ENCODE measurements at places on chromosomes 5 and 9. TPM values are rescaled to one million over a fixed set of nuclear protein-coding genes. Genes with fewer than 3 reads are reported as not detected.
A peak's percentile ranks its signal among the peaks of the same experiment; 100 is the strongest.

DNA sequence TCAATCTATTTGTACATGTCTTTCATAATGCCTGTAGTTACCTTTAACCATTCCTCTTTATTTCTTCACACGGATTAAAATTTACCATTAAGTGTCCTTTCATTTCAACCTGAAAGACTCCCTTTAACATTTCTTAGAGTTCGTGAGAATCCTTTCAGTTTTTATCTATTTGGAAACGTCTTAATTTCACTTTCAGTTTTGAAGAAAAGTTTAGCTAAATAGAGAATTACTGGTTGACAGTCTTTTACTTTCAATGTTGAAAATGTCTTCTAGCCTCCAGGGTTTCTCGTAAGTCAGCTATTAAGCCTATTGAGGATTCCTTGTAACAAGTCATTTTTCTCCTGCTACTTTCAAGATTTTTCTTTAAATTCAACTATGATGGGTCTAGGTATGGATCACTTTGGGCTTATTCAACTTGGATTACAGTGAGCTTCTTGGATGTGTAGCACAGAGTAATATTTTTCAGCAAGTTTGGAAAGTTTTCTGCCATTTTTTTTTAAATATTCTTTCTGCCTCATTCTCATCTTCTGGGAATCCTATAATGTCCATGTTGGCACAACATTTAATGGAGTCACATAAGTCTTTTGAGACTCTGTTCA lies 48.5 kb downstream of the RFX3 start:
- H3K27ac ChIP-seq = peak overlapping the region; percentile 95
- peaks cover 74% of the 10 kb centered on the region for H3K4me1 ChIP-seq
- H3K4me3 ChIP-seq = peak overlapping the region; percentile 74
- no peaks in the 10 kb centered on the region for H3K27me3 ChIP-seq
- peaks cover 29% of the 10 kb centered on the region for H3K36me3 ChIP-seq

GRCh38 chr9:447230-448025 lies 232.8 kb downstream of the DOCK8 start:
- H3K27me3 ChIP-seq = no peaks in the 10 kb centered on the region
- H3K4me3 ChIP-seq = no peak overlapping the region
- peaks cover 55% of the 10 kb centered on the region for H3K36me3 ChIP-seq
- peak overlapping the region; percentile 65 for H3K27ac ChIP-seq
- peak; percentile 83 for DNase-seq

Gene PIP5K1B
- 1.6 TPM for total RNA-seq

DNA sequence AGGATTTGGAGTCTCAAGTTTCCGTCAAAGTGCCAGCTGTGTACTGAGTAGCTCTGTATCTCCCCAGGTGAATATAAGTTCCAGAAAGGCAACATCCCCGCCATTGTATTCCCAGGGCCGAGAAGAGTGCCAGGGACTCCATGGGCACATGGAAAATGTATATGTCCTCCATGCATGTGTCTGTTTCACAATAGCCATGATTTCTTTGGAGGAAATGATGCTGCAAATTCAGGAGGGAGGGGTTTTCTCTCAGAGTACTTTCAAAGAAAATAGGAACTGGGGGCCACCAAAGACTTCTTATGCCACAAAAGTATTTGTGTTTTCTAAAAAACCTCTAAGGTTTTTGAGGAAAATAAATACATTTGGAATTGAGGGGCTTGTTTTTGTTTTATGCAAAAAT lies 524.6 kb downstream of the BNC2 start:
- H3K27ac ChIP-seq = no peak overlapping the region
- H3K36me3 ChIP-seq = no peaks in the 10 kb centered on the region
- no peaks in the 10 kb centered on the region for H3K27me3 ChIP-seq
- DNase-seq = no peak

- no peak overlapping the region for H3K27ac ChIP-seq
- peaks cover 14% of the 10 kb centered on the region for H3K27me3 ChIP-seq
- no peak for DNase-seq
- H3K4me1 ChIP-seq = no peaks in the 10 kb centered on the region
- H3K4me3 ChIP-seq = no peak overlapping the region
- no peaks in the 10 kb centered on the region for H3K36me3 ChIP-seq
These were observed 97.2 kb downstream of the SPOCK1 start for GRCh38 chr5:137401946-137402345.

DNA sequence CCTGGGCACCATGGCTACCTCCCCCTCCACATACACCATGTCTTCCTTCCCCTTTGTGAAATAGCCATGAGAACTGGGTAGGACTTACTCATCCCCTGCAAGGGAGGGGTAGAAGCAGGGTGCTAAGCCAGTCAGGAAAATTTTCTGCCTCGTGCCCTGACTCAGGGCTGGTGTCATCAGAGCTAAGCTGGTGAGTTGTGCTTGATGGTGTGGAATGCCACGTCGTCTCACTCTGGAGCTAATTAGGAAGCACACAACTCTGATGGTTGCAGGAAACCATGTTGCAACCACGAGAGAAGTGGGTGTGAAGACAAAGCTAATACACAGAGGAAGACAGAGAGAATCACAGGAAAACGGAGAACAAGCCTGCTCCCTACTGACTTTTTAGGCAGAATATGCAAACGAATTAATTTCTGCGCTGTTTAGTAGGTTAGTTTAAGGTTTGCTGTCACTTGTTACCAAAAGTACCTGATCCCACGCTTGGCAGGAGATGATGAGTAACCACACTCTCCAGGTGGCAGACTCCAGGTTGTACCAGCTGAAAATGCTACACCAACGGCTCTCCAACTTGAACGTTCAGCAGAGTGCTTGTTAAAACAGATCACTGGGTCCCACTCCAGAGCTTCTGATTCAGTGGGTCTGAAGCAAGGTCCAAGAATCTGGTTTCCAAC lies 54.5 kb downstream of the STK10 start:
- no peaks in the 10 kb centered on the region for H3K27me3 ChIP-seq
- H3K4me3 ChIP-seq = peak overlapping the region; percentile 11
- peaks cover 59% of the 10 kb centered on the region for H3K4me1 ChIP-seq
- H3K36me3 ChIP-seq = peaks cover 37% of the 10 kb centered on the region

- peaks cover 11% of the 10 kb centered on the region for H3K4me1 ChIP-seq
- H3K27me3 ChIP-seq = no peaks in the 10 kb centered on the region
- no peak for DNase-seq
- H3K27ac ChIP-seq = no peak overlapping the region
These were observed 189.7 kb downstream of the GNAQ start for GRCh38 chr9:77841739-77842386.

Gene C5orf58
- total RNA-seq = not detected

Gene SMC5
- total RNA-seq = 39.0 TPM

Gene TERT
- 8.5 TPM for total RNA-seq

DNA sequence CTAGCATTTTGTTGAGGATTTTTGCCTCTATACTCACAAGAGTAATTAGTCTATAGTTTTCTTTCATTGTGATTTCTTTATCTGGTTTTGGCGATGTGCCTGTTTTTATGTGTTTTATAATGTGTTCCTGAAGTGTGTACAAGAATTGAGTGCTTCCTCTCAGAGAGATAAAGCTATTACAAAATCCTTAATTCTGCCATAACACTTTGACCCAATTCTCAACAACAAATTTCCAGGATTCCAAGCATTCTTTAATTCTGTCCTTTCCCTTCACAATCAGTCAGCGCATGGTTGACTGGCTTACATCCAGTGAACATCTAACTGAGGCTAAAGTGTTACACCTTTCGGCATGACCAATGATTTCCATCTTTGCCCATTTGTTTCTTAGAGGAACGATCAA lies 282.9 kb upstream of the MVB12B start:
- H3K36me3 ChIP-seq = no peaks in the 10 kb centered on the region
- no peak for DNase-seq
- no peaks in the 10 kb centered on the region for H3K4me1 ChIP-seq

- H3K4me1 ChIP-seq = peaks cover 20% of the 10 kb centered on the region
- no peaks in the 10 kb centered on the region for H3K27me3 ChIP-seq
- no peak overlapping the region for H3K4me3 ChIP-seq
These were observed 26.2 kb upstream of the TGFBR1 start for GRCh38 chr9:99078717-99079116.

DNA sequence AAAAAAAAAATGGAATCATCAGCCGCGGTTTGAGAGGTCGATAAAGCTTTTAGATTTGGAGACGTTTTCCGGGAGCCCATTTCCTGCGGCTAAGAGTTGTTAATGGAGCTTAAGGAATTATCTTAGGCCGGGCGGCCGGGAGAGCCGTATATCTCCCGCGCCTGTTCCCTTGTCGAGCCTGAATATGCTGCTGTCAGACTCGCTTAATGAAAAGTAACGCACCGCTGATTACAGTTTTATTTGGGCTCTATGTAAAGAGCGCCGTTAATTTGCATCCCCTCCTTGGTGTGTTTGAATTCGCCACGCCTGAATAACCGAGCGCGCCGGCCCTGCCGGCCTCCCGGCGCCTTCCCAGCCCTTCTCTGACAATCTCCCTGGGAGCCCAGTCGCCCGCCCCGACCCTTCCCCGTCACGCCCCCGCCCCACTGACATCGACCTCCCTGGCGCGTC lies 7.9 kb downstream of the IRX4 start:
- H3K27me3 ChIP-seq = peaks cover 35% of the 10 kb centered on the region
- peaks cover 8% of the 10 kb centered on the region for H3K4me1 ChIP-seq
- no peak overlapping the region for H3K27ac ChIP-seq
- no peak for DNase-seq
- no peak overlapping the region for H3K4me3 ChIP-seq

- DNase-seq = no peak
- H3K36me3 ChIP-seq = no peaks in the 10 kb centered on the region
- H3K27me3 ChIP-seq = peaks cover 3% of the 10 kb centered on the region
- peak overlapping the region; percentile 65 for H3K27ac ChIP-seq
- H3K4me1 ChIP-seq = peaks cover 17% of the 10 kb centered on the region
These were observed 382.6 kb downstream of the ADGRV1 start for GRCh38 chr5:90941002-90941720.

DNA sequence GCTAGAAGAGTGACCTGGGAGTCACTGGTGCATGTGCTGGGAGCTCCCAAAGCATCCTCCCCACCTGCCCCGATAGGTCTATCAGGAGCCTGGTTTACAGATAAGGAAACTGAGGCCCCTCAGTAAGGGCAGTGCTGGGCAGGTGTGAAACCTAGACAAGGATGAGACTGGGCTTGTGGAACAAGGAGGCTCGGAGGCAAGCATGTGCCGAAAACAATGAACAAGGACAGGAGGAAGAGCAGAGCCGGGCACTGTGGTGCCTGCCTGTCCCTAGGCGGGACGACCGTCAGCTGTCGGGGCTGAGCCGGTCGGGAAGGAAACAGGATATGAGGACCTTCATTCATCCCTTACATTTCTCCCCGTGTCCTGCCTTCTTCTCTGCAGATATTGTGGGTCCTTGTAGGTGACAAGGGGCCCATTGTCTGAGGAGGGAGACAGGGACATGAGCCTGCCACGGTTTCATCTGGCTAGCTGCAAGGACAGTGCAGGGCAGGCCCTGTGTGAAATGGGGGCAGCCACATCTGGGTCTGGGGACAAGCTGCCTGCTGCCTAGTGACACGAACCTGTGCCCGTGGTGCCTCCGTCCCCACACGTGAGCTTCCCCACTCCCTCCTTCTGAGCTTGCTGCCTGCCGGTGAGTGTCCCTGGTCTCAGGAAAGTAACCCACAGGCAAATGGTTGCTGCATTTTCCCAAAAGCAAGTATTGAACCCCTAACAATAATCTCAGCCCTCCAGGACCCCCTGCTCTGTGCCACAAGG lies 18.6 kb downstream of the FGD3 start:
- peaks cover 66% of the 10 kb centered on the region for H3K4me1 ChIP-seq
- no peaks in the 10 kb centered on the region for H3K27me3 ChIP-seq
- H3K36me3 ChIP-seq = peaks cover 47% of the 10 kb centered on the region
- peak overlapping the region; percentile 89 for H3K4me3 ChIP-seq
- DNase-seq = peak; percentile 33

Gene FAM78A
- 52.3 TPM for total RNA-seq

Gene PAEP
- total RNA-seq = not detected

DNA sequence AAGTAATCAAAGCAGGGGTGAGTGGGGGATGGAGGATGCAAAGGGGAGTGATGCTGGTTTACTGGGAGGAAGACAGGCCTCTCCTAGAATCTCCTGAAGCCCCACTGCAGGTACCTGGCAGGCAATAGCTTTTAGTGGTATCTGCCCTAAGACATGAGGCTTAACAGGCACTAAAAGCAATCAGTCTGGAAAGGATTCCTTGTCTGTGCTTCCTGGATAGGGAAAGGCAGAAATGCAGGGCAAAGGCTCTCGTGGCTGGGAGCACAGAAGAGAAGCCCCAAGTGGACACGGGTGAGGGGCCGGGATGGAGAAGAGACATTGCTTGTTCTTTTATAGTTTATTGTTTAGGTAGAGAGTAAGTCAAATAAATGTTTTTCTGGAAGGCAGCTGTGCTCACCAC lies 40.1 kb downstream of the CCNJL start:
- peaks cover 4% of the 10 kb centered on the region for H3K4me1 ChIP-seq
- H3K27ac ChIP-seq = no peak overlapping the region
- no peak for DNase-seq
- H3K4me3 ChIP-seq = no peak overlapping the region
